ENCODE measurements at places on chromosomes 2 and 18. TPM values are rescaled to one million over a fixed set of nuclear protein-coding genes. Genes with fewer than 3 reads are reported as not detected.

Gene DSG1
- total RNA-seq: not detected

DNA sequence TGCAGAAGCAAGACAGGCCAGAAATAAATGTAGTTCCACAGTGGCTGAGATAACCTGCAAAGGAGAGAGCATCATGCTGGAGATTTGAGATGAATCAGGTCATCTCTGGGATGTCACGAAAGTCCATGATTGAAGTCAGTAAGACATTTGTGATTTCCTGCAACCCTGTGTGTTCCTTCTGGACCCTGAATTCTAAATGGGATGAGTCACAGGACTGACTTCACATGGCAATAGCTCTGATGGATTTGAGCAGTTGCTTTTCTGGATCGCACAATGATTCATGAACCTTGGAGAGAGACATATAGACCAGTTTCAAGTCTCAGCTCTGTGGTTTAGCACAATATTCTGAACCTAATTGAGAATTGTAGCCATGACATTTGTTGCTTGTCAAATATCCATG, 102.9 kb downstream of the TSN start:
- no peak for DNase-seq
- H3K36me3 ChIP-seq: no peaks in the 10 kb centered on the region
- no peaks in the 10 kb centered on the region for H3K4me1 ChIP-seq

DNA sequence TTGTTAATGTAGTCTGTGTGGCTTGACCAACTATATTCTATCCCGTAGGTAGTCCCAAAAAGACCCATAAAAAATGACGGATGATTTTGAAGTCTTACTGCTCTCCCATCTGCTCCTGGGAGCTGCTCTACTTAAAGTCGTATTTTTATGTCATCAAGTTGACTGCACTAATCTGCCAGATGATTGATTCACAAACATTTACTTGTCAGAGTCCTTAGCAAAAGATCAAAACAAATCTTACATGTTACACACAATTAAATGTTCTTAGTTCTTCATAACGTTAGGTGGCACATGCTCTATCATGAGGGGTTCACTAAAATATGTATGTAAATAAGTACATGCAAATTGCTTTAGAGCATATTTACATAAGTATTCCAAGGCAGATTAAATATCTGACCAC, 498.3 kb upstream of the LRRTM4 start:
- no peaks in the 10 kb centered on the region for H3K27me3 ChIP-seq
- no peak overlapping the region for H3K4me3 ChIP-seq
- no peaks in the 10 kb centered on the region for H3K4me1 ChIP-seq
- no peak for DNase-seq
- H3K36me3 ChIP-seq: no peaks in the 10 kb centered on the region

- no peak for DNase-seq
- peaks cover 52% of the 10 kb centered on the region for H3K36me3 ChIP-seq
- peak overlapping the region; percentile 76 for H3K27ac ChIP-seq
- H3K27me3 ChIP-seq: no peaks in the 10 kb centered on the region
- H3K4me1 ChIP-seq: peaks cover 4% of the 10 kb centered on the region
Measured at GRCh38 chr18:79460481-79461300, 65.0 kb downstream of the NFATC1 start.

DNA sequence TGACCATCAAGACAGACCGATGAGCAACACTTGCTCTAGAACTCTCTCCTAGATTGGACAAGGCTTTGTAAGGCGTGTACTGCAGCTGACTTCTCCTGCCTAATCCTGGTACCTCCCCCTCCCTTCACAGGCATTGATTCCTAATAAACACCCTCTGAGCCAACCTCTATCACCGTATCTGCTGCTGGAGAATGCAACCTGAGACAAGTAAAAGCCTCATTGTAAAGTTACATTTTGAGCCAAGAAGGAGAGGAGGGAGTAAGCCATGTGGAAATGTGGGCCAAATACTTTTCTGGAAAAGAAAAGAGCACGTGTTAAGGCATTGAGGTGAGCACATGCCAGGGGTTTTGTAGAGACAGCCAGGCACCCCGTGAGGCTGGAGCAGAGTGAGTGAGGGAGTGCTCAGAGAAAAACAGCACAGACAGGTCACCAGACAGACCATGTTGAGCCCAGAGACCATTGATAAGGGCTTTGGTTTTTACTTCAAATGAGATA, 2.6 kb upstream of the WDFY1 start:
- no peaks in the 10 kb centered on the region for H3K36me3 ChIP-seq
- no peaks in the 10 kb centered on the region for H3K27me3 ChIP-seq
- DNase-seq: no peak
- no peak overlapping the region for H3K4me3 ChIP-seq
- H3K4me1 ChIP-seq: peaks cover 11% of the 10 kb centered on the region

Measured in psoas muscle (tissue), 8 donors.